ENCODE measurements at places on chromosomes 7 and 10. TPM values are rescaled to one million over a fixed set of nuclear protein-coding genes. Genes with fewer than 3 reads are reported as not detected.

DNA sequence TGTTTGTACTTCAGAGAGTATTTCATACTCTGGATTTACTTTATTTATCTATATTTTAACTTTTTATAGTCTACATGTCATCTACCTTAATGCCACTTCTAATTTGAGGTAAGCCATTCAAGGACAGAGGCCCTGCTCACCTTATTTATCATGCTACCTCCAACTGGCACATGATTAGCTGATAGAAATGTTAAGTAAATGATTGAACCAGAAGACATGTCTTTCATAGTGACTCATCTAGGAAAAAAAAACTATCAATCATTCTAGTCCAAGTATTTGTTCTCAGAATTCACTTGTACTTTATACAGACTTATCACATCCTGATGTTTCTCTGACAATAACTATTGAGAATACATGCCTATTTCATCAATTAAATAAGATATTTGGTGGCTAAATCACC, 856.3 kb downstream of the XPNPEP1 start:
- no peak for DNase-seq

DNA sequence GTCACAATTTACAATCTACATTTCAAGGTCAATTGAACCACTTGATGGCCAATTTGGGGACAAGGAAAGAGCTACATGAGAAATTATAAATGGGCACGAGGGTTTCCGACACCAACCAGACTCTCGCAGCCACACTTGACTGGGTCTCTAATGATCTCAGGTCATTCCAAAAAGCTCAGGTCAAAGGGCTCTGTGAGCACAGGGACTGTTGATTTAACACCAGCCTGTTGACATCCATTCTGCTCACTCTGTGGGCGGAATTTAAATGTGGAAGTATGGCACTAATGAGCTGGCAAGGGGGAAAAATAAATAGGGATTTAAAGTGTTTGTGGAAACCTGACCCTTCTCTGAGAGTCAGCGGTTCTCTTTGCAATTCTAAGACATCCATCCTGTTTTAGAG, 810.7 kb upstream of the AUTS2 start:
- no peak for DNase-seq

HOXA6 gene
- 8.4 TPM for total RNA-seq

GRCh38 chr7:145909991-145910513, 206.5 kb upstream of the CNTNAP2 start:
- no peak for DNase-seq

NUDT13 gene
- total RNA-seq = 1.3 TPM

DNA sequence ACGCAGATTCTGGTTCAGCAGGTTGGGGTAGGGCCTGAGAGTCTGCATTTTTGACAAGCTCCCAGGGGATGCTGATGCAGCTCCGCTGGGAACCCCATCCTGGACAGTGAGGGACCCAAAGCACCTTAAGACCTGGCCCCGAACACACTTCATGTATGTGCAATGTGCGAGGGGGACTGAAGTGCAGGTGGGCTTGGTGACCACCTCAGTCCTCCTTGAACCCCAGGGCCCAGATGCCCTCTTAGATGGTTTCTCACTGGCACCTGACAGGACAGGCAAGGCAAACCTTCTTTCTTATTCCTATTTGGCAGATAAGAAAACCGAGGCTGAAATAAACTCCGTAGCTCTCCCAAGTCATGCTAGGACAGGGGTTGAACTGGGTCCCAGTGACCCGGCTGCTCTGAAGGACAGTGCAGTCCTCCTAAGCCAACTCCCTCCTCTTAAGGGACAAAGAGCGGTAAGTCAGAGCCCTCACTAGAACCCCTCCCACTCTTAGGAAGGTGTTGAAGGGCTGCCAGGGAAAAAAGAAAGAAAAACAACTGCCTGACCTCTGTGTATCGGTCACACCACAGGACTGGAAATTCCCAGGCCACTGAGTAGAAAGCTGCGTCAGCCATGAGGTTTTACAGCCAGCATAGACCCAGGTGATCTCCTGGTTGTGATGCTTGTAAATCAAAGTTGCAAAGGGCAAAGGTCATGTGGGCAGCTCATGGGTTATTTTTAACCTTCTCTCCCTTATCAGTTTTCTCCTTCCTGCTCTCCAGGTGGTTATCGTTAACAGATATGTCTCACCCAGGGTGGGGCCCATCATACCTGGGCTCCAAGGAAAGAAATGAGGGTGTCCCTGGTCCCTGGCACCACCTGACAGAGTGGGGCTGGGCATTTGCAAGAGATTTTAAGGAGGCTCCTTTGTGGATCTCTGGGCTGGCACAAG, 90.9 kb upstream of the SMNDC1 start:
- DNase-seq = no peak

DNA sequence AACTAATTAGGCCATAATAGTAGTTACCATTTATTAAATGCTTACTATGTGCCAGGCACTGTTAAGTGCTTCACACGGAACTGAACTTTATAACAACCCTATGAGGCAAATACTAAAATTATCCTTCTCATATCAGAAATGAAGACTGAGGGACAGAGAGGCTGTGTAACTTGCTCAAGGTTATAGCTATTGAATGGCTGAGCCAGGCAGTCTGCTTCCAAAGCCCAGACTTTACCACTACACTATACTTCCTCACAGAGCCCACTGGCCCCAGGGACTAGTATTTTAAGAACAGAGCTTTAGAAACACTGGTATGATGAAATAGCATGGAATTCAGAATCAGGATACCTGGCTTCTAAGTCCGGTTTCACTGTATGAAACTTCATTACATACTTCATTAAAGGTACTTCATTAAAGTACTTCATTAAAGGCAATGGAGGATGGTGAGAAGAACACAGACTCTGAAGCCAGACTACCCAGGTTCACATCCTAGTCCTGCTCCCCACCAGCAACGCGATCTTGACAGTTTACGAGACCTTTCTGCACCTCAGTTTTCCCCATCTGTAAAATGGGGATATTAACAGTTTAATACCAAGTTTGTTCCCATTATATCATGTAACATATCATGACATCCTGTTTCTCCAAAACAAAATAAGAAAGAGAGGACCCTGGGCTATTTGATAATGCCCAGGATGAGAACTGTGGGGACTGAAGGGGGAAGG, 19.6 kb downstream of the ANXA11 start:
- DNase-seq = no peak

- DNase-seq = no peak
These were observed 1.6 kb downstream of the FEZF1 start for GRCh38 chr7:122302761-122303530.

OR6V1 gene
- not detected for total RNA-seq

DNA sequence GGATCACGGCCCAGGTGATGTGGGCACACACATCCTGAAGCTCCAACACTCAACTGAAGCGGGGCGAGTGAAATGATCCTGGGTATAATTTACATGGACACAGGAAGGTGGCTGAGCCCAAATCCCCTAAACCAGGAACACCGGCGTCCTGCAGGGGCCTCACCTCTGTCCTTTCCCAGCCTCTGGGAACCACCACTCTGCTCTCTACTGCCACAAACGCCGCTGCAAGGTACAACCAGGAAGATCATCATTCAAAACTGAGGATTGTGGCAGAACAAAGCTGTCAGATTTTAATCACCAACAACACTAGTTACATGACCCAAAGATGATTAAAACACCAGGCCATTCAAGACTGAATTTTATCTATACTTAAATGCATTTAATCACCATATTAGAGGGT, 104.0 kb downstream of the DIP2C start:
- no peak for DNase-seq

DNA sequence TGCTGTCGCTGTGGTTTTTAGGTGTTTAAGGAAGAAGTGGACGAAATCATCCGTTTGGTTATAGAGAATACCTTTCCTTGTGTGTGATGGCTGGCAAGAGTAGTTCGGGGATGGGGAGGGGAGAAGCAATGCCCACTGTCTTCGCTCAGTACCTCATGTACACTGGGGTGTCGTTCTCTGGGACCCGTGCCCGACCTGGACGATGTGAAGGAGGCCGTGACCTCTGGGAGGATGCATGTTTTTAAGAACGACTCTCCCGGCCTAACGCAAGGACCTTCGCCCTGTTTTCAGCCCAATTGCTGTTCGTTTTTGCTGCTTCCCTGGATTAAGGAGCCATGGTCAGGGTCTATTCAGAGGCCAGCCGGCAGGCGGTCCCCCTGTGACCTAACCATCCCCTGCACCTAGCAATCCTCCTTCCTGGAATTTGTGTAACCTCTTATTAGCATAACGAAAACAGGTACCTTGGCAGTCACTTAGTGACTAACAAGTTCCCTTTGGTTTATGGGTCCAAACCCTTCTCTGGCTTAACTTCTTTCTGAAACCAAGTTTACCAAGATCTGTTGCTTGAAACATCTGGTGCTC, 1.3 kb downstream of the NFE2L3 start:
- DNase-seq = no peak

PHTF2 gene
- 52.1 TPM for total RNA-seq

HTRA1 gene
- total RNA-seq = 83.9 TPM

- no peak for DNase-seq
These were observed 8.0 kb downstream of the SAR1A start for GRCh38 chr10:70162151-70162891.

DNA sequence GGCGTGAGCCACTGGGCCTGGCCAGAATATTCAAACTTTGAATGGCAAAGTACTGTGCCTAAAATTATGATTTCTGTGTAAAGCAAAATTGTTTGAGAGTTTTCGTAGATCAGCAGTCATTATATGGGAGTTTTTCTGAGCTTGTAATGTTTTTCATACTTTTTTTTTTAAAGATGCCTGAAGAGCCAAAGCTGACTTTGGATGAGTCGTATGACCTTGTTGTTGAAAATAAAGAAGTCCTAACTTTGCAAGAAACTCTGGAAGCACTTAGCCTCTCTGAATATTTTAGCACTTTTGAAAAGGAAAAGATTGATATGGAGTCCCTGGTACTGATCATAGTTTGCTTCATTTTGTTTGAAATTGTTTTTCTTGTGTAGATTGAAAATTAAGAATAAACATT, 26.7 kb downstream of the SEC23IP start:
- no peak for DNase-seq

DPP6 gene
- total RNA-seq = 2.4 TPM

- DNase-seq = no peak
These were observed 267.3 kb upstream of the NPVF start for GRCh38 chr7:25495342-25496250.

- no peak for DNase-seq
These were observed 199.1 kb upstream of the PRKCQ start for GRCh38 chr10:6778992-6779701.

ADIRF gene
- total RNA-seq = 112 TPM

SYT15B gene
- total RNA-seq = 1.8 TPM

GRCh38 chr10:3074145-3074665, 6.9 kb downstream of the PFKP start:
- no peak for DNase-seq

RAPGEF5 gene
- total RNA-seq = 99.1 TPM

VIPR2 gene
- total RNA-seq = 2.0 TPM

GRCh38 chr10:71136036-71136721, 76.2 kb upstream of the UNC5B start:
- DNase-seq = no peak

GRM3 gene
- 0.21 TPM for total RNA-seq

DNA sequence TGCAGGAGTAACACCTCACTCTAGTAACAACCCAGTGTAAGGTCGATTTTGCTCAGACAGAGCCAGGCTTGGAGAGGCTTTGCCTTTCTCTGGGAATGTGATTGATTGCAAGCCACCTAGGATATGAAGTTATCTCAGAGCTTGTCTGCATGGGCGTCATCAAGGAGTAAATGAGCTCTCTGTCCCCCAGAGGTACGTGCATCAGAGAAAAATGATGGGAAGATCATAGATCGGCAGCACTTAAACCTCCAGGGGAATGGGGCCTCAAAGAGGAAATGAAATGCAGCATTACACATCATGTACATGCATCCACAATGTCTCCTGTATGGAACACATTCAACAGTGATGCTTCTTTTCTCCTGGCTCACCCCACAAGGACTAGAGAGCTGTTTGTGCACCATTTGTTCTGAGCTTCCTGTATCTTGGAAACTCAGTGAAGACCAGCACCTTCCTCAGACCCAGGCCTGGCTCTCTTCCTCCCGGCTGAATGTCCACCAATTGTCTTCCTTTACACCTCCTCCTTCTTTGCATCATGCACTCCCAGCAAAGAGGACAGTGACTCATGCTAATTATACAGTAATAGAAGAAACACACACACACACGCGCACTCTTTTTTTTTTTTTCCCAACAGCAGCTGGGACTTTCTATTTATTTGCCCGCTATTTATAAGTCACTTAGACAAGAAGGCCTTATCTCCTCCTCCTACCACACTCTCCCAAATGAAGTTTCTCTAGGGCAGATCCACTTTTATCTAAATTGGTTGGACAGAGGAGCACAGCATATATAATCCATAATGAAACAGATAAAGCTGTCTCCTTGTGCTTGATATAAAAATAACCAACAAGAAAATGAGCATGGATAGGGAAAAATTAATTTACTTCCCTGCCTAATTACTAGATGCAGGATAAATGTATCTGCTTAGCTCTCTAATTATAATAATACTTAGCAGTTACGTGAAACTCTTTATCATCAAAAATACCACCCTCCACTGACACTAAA, 990.7 kb downstream of the CCSER2 start:
- DNase-seq = no peak

ADGRA1 gene
- not detected for total RNA-seq

INSYN2A gene
- total RNA-seq = 8.8 TPM

LGI1 gene
- total RNA-seq = 11.2 TPM

DNA sequence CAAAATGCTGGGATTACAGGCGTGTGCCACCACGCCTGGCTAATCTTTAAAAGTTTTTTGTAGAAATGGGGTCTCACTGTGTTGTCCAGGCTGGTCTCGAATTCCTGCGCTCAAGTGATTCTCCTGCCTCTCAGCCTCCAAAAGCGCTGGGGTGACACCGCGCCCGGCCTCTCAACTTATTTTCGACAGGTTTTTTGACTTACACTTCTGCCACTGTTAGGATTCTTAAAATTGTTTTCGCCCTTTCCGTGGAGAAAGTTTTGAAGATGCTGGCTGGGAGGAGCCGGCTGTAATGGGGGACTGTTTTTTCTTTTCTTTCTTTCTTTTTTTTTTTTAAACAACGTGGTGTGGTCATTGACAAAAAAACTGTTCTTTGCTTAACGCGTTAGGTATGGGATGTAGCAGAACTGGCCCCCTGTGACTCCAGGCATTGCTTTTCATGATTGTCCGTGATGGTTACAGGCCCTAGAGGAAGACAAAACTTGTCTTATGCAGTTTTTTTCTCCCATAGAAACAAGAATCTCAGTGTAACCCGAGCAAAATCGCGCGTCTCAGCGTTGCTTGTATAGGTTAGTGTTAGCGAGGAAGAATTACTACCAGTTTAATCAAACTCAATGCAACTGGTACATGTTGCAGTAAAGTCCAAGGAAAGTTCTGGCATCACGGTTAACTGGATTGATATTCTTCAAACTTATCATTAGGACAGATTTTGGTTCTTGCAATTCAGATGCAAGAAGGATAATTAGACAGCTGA, 72.2 kb downstream of the DAGLB start:
- DNase-seq = no peak

Data from urinary bladder (tissue), 4 donors.